ENCODE measurements at places on chromosomes 1 and 21.

DNA sequence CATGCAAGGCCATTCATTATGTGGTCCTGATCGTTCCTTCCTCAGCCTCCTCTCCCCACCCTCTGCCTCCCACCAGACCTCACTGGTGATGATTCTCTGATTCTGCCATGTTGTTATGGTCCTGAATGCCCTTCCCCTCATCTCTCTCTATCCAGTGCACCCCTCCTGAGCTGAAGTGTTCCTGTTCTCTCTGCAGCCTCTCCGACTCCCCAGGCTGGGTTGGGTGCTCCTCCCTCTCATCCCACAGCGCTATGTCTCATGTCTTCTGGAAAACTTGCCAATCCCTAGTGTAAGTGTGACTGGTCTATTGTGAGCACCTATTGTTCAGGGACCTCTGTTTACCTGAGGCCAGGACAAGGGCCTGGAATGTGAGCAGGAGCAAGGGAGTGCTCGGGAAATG lies 11.1 kb upstream of the PEF1 start:
- no peak for DNase-seq

DNA sequence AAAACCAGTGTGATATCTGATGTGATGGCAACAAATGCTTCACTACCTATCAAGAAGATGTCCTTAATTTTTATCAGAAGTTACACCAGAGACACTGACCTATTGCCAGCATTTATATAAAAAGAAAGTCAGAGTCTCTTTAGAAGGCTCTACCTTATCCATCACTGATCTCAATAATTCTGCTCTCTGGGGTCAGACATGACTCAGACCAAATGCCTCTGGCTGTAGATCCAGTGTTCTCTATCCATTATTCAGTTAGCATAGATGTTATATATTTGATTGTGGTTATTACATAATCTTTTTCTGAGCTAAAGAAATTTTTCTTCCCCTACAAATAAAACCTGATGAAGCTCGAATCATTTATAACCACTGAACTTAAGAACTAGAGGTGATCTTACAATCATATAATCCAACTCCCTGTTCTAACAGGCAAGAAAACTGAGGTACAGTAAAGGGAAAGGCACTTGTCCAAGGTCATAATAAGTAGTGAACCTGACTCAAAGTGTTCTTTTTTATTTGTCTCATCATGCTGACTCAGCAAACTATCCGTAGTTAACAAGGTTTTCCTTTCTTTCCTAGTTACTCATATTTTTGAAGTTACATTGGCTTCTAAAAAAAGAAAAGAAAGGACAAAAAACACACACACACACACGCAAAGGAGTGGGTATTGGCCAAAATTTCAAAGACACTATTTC lies 43.6 kb upstream of the ESRRG start:
- no peak for DNase-seq

GRCh38 chr1:54480525-54480848 lies 67.5 kb upstream of the ACOT11 start:
- DNase-seq, result no peak

GRCh38 chr1:200867018-200867811 lies 5.6 kb upstream of the GPR25 start:
- DNase-seq, result no peak

GRCh38 chr1:158117854-158118704 lies 62.6 kb upstream of the CD1D start:
- DNase-seq, result no peak

DNA sequence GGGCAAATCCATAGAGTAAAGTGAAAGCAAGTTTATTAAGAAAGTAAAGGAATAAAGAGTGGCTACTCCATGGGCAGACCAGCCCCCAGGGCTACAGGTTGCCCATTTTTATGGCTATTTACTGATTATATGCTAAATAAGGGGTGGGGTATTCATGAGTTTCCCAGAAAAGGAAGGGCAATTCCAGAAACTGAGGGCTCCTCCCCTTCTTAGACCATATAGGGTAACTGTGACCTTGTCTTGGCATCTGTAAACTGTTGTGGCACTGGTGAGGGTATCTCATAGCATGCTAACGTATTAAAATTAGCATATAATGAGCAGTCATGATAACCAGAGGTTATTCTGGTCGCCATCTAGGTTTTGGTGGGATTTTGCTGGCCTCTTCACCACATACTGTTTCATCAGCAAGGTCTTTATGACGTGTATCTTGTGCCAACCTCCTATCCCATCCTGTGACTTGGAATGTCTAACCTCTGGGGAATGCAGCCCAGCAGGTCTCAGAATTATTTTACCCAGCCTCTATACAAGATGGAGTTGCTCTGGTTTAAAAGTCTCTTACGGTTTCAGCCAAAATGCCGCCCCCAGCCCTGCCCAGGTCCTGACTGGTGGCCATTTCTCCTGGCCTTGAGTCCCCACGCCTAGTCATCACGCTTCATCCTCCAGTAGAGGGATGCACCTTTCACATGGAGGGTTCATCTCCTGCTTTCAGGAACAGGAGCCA lies 982 bp upstream of the TRIM17 start:
- no peak for DNase-seq

- DNase-seq, result no peak
Measured at GRCh38 chr1:177442584-177442983, 271.8 kb downstream of the BRINP2 start.

- no peak for DNase-seq
Measured at GRCh38 chr1:65332821-65333220, 23.5 kb downstream of the DNAJC6 start.

DNA sequence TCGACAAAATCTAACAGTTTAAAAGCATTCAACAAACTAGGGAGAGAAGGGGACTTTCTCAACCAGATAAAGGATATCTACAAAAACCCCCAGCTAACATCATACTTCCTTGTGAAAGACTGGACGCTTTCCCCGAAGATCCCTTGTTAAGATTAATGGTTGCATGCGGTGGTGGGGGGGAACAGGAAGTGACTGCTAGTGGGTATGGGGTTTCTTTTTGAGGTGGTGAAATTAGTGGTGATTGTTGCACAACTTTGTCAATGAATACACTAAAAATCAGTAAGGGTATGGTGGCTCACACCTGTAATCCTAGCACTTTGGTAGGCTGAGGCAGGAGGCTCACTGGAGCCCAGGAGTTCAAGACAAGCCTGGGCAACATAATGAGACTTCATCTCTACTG lies 26.9 kb upstream of the EYA3 start:
- peak; percentile 30 for DNase-seq

GRCh38 chr1:244118109-244118761 lies 67.2 kb downstream of the ZBTB18 start:
- DNase-seq, result no peak

Data from stimulated activated CD4-positive, alpha-beta T cell treated with anti-CD3 and anti-CD28 coated beads, Interleukin-12 subunit alpha, Interleukin-12 subunit beta, amount 100 ng/mL, for 48 hours (primary cell).